ENCODE measurements at places on chromosomes 12 and 14. TPM values are rescaled to one million over a fixed set of nuclear protein-coding genes. Genes with fewer than 3 reads are reported as not detected.

DNA sequence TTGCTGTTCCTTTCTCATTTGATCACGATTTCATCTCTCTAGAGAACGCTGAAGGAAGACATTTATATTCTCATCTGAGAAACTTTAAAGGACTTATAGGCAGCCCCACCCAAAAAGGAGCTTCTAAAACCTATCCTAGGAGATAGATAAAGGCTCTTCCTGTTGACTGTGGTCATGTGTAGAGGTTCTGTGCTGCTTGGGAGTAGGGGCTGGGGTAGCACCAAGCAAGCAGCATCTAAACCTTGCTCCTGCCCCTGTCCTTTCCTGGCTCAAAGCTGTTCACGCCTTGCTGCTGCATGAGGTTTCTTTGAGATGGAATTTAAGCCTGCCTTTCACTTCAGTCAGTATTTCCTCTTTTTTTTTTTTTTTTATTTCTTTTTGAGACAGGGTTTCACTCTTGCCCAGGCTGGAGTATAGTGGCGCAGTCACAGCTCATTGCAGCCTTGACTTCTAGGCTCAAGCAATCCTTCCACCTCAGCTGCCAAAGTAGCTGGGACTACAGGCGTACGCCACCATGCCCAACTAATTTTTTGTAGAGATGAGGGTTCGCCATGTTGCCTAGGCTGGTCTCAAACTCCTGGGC lies 41.4 kb downstream of the RAB35 start:
- DNase-seq, result no peak

- no peak for DNase-seq
These were observed 72.8 kb downstream of the SLCO1B3 start for GRCh38 chr12:20883288-20883687.

DNA sequence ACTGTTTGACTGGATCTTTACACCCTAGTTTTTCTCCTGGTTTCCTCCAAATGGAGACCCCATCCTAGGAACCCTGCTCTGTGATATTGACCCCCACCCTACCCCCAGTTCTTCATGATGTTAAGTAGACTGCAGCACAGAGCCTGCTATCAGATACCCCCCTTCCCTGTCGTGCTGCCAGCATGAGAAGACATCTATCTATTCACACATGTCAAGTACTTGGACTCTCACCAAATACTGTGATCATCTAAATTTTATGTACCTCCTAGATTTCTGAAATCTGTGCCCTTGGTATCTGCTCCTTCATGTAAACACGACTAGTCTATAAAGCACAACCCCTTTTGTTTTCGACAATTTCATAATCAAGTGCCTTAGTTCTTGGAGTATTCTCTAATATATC lies 38.9 kb downstream of the FERMT2 start:
- DNase-seq, result no peak

DNA sequence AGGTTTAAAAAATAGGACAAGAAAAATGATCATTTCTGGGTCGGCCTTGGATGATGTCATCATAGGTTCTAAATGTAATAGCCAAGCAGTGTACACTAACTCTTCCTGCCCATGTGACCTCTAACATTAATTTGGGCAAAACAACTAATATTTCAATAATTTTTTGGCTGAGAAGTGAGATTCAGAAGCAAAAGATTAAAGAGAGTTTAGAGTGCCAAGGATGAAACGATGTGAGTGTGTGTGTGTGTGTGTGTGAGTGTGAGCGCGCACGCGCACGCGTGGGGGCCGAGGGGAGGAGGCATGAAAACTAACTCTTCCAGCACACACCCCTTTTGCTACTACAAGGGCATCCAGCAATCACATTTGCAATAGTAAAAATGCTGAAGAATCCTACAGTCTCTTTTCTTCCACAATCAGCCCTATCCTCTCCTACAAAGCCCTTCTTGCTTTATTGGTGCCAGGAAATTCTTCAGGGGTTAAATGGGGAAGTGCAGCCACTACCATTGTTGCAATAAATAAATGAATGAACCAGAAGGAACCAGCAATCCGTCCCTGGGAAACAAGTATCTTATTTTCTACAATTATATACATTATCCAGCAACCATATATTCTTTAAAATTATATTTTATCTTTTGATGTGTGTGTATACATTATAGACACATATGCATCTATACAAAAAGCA lies 52.9 kb downstream of the PEBP1 start:
- no peak for DNase-seq

GRCh38 chr14:96001866-96002497 lies 37.2 kb upstream of the C14orf132 start:
- no peak for DNase-seq

DNA sequence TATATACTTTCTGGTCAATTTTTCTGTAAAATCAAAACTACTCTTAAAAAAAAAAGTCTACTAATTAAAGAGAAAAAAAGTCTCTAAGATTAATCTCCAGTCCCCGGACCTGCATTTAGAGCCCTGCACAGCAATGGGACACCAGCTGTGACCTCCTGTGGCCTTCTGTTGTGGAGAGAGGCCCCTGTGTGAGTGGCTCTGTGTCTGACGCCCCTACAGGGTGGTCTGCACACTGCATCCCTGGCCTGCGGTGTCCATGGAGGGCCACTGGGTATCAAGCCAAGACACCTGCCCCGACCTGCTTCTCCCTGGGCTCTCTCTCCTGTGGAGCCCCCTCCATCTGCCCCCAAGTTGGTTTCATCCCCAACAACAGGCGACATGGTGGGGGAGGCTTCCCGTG lies 248.0 kb upstream of the DIO3 start:
- no peak for DNase-seq

GRCh38 chr12:118840399-118840798 lies 140.9 kb upstream of the SRRM4 start:
- DNase-seq, result no peak

GRCh38 chr14:95389471-95390011 lies 69.8 kb upstream of the CLMN start:
- no peak for DNase-seq

DNA sequence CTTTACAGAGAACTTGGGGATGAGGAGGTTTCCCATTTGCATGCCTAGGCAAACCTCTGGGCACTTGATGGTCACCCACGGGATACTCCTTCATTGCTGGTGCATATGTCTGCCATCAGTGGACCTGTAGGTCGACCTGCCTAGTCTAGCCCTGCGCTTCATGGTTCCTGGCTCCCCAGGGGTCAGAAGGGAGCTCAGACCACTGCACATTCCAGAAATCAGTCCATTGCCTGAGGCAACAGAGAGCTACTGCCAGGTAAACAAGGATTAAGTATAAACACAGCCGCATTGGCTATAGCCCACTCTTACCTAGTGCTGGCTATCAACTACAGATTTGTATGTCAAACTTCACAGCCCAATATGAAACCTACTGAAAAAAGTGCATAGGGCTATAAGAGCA lies 476.4 kb downstream of the SOX5 start:
- DNase-seq, result no peak

DNA sequence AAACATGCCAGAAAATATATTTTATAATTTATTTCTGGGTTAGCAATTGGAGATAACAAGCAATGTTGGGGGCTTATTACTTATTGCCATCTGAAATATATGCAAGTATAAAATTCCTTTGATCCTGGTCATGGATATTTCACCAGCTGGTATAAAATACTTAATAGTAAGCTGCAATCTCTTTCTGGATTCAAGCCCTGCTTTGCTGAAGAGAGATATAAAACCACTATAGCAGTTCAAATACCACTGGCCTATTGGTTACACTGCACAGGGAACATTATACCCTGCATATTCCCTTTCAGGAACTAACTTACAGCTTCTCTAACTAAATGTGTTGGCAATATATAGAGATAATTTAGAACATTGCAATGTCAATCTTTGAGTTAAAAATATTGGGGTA lies 546.2 kb upstream of the ATP2B1 start:
- no peak for DNase-seq

GRCh38 chr12:106049546-106049945 lies 89.2 kb downstream of the NUAK1 start:
- no peak for DNase-seq

GRCh38 chr12:119068129-119068856 lies 87.0 kb downstream of the SRRM4 start:
- DNase-seq, result no peak

- DNase-seq, result peak; percentile 50
These were observed 1.5 kb downstream of the IRF2BPL start for GRCh38 chr14:77026930-77027537.

GRCh38 chr12:52369211-52369610 lies 1.9 kb upstream of the KRT85 start:
- no peak for DNase-seq

- no peak for DNase-seq
These were observed 134.6 kb upstream of the EVL start for GRCh38 chr14:99930420-99931274.

DNA sequence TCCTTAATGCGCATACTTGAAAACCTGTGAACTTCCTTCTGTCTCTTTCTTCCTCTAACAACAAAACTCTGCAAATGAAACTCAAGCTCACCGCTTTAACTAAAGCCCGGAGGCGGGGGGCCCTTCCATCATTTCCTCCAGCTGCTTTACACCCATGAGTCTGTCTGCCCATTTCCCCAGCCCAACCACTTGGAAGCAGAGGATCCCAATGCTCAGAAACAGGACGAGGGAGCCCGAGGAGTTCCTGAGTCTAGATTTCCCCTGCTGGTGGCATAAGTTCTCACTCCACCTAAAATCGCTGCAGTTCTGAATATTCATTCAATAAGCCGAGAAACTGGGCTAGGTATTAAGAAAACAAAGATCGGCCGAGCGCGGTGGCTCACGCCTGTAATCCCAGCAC lies 30.8 kb downstream of the GPR19 start:
- DNase-seq, result no peak

DNA sequence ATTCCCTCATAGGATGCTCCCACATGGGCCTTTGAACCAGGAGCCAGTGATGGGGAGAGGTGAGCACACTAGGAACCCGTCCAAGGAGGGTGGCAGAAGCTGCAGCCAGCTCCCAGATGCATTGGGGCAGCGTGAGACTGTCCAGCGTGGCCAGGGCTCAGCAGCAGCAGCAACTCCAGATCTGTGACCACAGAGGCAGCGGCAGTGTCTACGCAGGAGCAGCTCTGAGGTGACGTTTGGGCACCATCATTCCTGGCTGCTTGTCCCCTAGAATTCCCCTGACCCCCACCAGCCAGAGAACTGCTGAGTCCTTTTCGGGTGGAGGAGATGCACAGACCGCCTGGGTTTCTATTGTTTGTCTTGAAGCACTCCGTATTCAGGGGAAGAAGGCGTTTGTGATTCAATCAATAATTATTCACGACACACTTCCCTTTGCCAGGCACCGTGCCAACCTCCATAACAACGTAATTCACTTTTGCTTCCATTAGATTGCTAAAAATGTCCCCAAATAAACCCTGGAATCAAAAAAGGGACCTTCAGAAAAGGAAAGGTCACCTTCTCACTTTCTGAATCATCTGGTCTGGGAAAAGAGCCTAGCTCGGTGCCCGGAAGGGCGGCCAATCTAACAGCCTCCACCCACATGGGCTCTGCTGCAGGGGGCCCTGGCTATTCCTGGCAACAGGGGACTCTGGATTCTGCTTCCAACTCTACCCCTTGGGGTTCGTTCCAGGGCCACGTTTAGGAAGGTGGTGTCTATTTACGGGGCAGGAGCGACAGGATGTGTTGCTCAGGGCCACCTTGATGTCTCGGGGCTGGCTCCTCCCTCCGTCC lies 11.4 kb upstream of the BDKRB2 start:
- DNase-seq, result no peak

DNA sequence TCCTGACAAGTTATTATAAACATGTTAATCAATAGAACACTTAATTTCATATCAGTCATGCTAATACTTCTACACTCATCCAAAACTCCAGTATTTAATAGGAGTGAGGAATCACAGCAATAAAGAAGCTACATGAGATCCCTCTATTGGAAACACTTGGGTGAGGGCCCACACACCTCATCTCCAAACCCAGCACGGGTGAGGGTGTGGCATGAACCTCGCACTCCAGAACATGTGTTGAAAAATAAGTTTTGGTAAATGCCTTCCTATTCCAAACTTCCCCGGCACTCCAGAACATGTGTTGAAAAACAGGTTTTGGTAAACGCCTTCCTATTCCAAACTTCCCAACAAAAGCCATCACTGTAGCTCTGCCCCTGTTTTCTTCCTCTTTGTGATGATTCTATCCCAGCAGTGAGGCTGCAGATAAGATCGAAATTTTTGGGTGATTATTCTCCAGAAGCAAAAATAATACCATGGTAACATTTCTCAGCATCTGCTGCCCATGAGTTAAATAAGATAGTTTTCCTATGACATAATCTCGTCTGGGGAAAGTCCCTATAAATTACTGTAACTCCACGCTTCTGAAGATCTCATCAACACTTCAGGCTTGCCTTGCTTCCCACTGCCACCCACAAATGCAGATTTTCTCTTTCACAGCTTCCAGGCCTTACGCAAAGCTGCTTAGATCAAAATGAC lies 24.4 kb upstream of the PTPRB start:
- no peak for DNase-seq

DNA sequence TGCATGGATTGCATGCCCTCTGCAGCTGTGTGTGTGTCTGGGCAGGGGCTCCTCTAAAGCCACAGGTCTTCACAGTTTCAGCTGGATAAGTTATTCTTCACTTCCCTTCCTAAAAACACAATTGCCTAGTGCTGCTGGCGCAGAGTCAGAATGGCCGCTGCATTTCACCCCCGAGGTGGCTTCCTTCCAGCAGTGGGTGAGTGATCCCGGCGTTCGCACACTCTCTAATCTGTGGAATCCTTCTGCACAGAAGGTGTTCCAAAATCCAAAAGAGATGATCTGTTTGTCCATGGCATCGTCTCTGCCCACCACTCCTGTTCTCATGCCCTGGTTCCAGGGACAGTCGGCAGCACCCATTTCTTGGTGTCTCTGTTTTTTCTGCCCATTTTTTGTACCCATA lies 340.7 kb downstream of the DPF3 start:
- no peak for DNase-seq

- DNase-seq, result no peak
These were observed 30.3 kb downstream of the DIO3 start for GRCh38 chr14:101591582-101591981.

DNA sequence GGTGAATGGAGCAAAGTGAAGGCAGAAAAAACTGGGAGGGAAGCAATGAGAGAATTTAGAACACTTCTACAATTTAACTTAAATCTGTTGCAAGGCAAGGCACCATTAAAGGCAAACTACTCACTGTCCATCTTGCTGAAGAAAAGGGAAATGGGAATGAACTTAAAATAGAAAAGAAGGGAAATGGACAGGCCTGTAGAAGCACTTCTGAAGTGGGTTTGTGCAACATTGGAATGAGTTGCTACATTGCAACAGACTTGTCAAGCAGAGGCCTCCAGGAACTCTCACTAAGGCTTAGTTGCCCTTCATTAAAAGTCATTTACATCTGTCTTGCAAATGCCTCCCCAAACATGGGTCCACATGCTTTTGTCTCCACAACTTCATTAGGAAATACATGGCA lies 13.7 kb upstream of the OR10AD1 start:
- DNase-seq, result no peak

- no peak for DNase-seq
These were observed 68.3 kb downstream of the ALG10B start for GRCh38 chr12:38384816-38385378.

KRT77 gene
- not detected for polyA plus RNA-seq

SDR9C7 gene
- not detected for polyA plus RNA-seq

TSHR gene
- polyA plus RNA-seq, result not detected

CLEC2A gene
- not detected for polyA plus RNA-seq

YAF2 gene
- 15.5 TPM for polyA plus RNA-seq

LRRIQ1 gene
- 0.22 TPM for polyA plus RNA-seq

CLEC4A gene
- polyA plus RNA-seq, result 7.6 TPM

ARHGAP9 gene
- polyA plus RNA-seq, result 39.2 TPM

TMEM132C gene
- polyA plus RNA-seq, result 3.2 TPM

ACOT4 gene
- 11.3 TPM for polyA plus RNA-seq

NFE2 gene
- polyA plus RNA-seq, result not detected

CBLN3 gene
- 1.9 TPM for polyA plus RNA-seq
